ENCODE measurements at places on chromosomes 11 and 22. TPM values are rescaled to one million over a fixed set of nuclear protein-coding genes. Genes with fewer than 3 reads are reported as not detected.

The ALDH3B2 gene
- total RNA-seq: 0.06 TPM

The LZTR1 gene
- total RNA-seq: 21.4 TPM

The TCIRG1 gene
- 136 TPM for total RNA-seq

The USH1C gene
- total RNA-seq: 1.2 TPM

The RRP7A gene
- total RNA-seq: 50.5 TPM

The CSF2RB gene
- total RNA-seq: not detected
